Mesendoderm (in vitro differentiated cells): ENCODE measurements at places on chromosomes 16 and 17.

- no peak for DNase-seq
Measured at GRCh38 chr17:29154516-29155226, 25.5 kb downstream of the MYO18A start.

- peak; percentile 84 for DNase-seq
Measured at GRCh38 chr16:56607109-56607618, 1.2 kb upstream of the MT2A start.

- no peak for DNase-seq
Measured at GRCh38 chr17:72392056-72393010, 271.5 kb downstream of the SOX9 start.

DNA sequence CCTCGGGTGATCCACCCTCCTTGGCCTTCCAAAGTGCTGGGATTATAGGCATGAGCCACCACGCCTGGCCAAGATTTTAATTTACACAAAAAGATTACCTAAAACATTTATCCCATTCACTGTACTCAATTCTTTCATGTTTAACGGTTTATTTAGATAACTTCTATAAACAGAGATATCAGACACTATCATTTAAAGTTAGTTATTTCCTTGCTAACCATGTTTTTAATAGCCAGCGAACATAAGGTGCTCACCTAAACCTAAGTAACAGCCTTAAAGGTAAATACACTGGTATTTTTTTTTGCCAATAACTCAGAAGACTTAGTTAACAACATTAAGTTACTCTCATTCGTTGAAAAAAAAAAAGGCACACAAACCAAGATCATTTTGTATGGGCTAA is 82.0 kb upstream of the C17orf78 start:
- no peak for DNase-seq

DNA sequence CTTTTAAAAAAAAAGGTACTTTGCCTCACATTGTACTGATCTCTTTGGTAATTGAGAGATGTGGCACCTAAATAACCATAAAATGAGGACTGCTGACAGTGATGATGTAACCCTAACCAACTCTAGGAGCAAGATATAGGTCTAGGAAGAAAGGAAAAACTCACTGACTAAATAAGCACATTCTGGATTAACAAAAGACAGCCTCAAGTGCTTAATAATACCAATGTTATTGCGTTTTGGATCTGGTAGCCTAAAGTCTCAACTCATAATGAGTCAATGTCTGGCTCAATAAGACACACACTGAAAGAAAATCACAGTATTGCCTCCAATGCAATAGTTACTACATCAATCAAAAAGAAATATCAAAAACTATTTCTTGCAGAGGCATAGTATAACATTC is 3.0 kb downstream of the ERN1 start:
- no peak for DNase-seq

DNA sequence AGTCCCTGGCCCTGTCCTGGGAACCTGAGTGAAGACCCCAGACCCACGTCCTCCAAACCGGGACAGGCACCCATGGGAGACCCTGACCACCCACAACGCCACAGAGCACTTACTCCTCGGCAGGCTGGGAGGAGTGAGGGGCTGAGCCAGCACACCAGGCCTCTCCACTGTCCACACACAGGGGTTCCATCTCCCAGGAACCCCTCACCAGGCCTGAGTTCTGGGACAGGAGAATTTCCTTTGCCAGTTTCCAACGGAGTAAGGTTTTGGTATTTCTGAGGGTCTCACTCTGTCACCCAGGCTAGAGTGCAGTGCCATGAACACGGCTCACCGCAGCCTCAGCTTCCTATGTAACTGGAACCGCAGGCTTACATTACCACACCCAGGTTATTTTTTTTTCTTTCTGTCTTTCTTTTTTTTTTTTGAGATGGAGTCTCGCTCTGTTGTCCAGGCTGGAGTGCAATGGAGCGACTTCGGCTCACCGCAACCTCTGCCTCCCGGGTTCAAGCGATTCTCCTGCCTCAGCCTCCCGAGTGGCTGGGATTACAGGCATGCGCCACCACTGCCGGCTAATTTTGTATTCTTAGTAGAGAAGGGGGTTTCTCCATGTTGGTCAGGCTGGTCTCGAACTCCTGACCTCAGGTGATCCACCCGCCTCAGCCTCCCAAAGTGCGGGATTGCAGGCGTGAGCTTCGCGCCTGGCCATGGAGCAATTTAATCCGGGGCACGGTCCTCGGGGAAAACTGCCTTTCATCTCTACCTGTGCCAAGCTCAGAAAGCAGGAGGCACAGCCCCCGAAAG is 1.6 kb downstream of the PGAP6 start:
- no peak for DNase-seq

- no peak for DNase-seq
Measured at GRCh38 chr17:43442711-43443110, 41.1 kb upstream of the DHX8 start.

DNA sequence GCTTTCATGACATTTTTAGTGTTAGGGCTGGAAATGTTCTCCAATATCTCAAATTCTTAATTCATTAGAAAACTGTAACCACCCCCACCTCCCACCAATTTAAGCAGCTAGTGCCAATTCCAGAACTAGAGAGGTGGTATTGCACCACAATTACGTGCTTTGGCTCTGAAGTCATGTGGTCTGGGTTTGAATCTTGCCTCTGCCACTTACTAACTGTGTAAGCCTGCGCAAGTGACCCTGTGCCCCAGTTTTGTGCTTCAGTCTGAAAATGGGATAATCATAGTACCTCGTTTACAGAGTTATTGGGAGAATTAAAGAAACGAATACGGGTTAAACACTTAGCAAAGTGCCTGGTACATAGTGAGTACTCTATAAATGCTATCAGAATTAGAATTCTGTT is 14.2 kb upstream of the MPHOSPH6 start:
- no peak for DNase-seq

DNA sequence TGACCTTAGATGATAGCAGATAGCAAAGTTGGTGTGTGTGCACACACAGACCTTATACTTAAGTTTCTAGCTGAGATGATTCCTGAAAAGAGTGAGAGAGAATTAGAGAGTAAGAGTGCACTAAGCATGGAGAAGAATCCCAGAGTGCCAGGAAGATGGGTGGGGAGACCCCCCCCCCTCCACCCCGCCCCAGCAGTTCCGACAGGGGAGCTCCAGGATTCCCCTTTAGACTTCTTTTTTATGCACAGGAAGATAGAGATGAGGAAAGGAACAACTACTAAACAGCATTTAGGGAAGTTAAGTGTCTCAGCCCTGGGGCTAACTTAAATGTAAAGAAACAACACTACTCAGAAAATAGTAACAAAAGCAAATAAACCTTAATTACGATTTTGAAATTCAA is 878.0 kb upstream of the GOT2 start:
- DNase-seq, result no peak

DNA sequence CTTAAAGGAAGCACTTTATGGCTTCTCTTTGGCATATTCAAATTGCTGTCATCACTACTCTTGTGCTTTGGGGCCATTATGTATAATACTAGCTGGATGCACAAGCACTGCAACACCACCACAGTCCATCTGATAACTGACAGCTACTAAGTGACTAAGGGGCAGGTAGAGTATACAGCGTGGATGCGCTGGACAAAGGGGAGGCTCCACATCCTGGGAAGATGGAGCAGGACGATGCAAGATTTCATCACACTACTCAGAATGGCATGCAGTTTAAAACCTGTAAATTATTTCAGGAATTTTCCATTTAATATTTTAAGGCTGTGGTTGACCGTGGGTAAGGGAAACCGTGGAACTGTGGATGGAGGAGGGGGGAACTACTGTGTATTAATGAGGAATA is 25.0 kb downstream of the MPRIP start:
- DNase-seq, result peak; percentile 63

DNA sequence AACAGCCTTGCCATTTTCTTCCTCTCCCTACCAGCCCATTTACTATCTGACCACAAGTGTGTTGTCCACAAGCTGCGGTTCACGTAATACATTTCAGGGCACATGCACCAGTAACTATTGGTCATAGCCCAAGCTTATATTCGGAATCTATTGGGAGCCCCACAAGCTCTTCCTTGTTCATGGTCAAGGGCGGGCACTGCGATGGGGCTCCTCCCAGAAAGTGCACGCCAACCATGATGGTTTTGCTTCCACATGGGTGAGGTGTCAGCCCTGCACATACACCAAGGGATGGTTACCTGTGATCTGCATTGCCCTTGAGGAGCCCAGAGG is 12.1 kb downstream of the THRA start:
- DNase-seq, result no peak

DNA sequence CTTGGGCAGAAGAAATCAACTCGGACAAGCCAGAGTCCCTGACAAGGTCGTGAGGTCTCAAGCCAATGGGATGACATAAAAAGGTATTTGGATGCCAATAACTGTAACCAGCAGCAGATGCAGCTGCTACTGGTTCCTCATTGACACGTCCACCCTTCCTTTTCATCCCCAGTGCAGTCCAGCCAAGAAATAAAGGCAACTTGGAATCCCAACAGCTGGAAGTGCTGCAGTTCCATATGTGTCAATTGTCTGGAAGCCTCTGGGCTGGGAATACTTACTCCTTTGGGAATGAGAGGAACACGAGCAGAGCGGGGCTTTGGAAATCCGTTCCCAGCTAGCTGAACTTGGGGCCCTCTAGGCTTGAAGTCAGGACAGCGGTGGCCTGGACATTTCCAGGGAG is 360.4 kb upstream of the ZFHX3 start:
- no peak for DNase-seq

DNA sequence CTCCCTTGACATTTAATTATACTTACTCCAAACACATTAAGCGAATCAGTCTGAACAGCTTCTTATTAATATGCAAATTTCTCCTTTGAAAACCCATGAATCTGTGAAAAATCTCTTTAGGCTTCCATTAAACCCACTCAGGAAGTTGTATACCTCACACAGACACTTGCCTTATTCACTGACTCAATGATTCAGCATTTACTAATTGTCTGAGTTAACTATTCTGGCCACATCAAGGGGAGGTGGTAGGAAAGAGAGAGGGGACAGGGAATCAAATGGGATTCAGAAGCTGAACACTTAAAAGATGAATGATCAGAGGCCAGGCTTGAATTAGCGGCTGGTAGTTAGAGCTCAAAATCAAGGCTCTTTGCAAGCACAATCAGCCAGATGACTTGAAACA is 70.0 kb downstream of the HS3ST3A1 start:
- no peak for DNase-seq

DNA sequence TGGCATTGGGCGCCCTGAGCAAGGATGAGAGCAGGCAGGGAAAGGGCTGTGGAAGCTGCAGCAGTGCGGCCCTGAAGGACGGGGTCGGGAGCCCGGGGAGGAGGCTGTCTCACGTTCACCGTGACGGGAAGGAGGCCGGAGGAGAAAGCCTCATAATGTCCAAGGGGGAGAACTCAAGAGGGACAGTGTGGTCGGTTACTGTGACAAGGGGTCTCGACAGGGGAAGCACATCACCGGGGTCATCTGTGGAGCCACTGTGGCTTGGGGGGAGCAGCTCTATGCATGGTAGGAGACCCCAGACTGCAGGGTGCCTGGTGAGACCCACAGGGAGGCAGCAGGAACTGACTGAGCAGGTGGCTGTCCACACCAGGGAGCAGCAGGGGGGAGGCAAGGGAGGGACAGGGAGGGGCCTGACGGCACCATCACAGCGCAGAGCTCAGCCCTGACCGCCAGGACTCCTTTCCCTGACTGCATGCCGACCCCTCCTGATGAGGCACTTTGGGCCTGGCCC is 154.6 kb upstream of the CHMP6 start:
- DNase-seq, result no peak

DNA sequence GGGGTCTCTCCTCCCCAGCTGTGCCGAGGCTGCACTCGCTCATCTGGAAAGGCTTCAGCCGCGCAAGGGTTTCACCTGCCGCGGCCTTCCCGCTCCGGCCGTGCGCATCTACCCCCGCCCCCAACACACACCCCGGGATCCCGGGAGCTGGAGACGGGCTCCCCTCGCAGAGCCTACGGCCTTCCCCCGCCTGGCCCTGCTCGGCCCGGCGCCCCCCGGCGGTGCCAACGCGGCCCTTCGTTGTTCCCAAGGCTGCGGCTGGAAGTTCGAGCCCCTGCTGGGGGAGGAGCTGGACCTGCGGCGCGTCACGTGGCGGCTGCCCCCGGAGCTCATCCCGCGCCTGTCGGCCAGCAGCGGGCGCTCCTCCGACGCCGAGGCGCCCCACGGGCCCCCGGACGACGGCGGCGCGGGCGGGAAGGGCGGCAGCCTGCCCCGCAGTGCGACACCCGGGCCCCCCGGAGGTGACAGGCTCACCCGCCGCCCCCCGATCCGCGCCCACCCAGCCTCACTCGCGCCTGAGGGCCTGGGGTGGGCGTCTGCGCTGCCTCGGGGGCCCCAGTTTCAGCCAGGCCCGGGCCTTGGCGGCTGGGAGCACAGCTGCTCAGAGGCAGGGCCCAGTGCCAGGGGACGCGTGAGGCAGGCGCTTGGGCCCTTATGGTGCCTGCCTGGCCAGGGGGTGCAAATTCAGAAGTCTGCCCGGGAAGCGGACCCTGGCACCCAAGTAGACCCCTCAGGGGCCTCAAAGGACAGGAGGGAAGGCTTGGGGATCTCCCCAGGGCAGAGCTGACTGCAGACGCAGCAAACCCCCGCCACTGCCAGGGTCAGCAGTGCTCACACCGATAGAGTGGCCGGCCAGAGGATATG is 11.2 kb downstream of the GALK1 start:
- DNase-seq, result peak; percentile 84

DNA sequence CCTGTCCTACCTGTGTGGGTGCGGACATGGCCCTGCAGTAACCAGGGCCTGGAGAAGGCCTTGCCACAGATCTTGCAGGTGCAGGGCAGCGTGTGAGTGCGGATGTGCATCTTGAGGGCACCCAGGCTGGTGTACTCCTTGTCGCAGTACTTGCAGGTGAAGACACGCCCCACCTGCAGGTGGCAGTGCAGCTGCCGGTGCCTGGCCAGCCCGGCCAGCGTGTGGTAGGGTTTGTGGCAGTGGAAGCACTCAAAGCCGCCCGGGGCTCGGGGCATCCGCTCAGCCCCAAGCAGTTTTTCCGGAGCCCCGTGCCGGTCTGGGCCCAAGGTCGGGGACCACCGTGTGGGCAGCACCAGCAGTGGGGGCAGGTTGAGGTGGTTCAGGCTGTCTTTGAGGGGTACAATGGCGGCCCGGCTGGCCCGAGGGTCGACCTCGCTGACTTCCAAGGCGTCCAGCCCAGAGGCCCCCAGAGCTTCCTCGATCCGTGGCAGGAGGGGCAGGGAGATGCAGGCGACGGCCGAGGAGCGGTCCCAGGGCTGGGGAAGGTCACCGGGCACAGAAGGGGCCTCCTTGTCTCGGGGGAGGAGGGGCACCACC is 5.1 kb downstream of the SNAI3 start:
- peak; percentile 49 for DNase-seq

DNA sequence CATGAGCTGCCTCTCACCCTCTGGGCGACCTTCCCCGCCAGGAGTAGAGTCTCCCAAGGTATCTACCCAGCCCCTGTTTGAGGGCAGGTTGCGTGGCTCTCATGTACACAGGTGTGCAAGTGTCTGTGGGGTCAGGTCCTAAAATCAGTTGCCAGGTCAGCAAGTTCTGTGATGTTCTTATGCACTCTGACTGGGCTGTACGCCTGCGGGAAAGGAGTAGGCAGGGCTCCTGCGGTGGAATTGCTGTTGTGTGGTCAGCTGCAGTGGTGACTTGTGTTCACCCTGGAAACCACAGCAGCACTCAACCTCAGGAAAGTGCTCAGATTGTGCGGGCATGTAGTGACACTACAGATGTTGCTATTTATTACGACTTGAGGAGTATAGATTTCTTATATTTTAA is 19.4 kb downstream of the NARF start:
- DNase-seq, result no peak
